Activated CD4-positive, alpha-beta T cell treated with anti-CD3 and anti-CD28 coated beads for 36 hours (primary cell): ENCODE measurements at places on chromosomes 3 and 15. TPM values are rescaled to one million over a fixed set of nuclear protein-coding genes. Genes with fewer than 3 reads are reported as not detected.

DNA sequence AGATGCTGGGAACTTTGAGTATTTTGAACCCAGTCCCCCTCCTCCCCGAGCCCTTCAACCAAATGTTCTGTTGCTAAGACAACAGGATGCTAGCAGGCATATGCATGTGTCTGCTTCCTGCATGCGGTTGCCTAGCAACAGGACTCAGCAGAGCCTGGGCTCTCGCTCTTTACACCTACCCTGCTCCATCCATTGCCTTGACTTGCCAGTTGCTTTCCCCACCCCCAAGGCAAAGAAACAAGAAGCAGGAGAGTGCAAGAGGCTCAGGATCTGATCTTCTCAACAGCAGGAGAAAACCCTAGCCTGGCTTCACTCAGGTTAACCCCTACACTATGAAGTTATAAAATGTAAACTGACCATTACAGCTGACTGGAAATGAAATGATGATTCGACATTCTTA lies 393.0 kb downstream of the IGSF11 start:
- H3K4me3 ChIP-seq = no peak overlapping the region
- H3K36me3 ChIP-seq = no peaks in the 10 kb centered on the region
- no peak overlapping the region for H3K27ac ChIP-seq
- DNase-seq = no peak
- H3K27me3 ChIP-seq = no peaks in the 10 kb centered on the region
- no peaks in the 10 kb centered on the region for H3K4me1 ChIP-seq

DNA sequence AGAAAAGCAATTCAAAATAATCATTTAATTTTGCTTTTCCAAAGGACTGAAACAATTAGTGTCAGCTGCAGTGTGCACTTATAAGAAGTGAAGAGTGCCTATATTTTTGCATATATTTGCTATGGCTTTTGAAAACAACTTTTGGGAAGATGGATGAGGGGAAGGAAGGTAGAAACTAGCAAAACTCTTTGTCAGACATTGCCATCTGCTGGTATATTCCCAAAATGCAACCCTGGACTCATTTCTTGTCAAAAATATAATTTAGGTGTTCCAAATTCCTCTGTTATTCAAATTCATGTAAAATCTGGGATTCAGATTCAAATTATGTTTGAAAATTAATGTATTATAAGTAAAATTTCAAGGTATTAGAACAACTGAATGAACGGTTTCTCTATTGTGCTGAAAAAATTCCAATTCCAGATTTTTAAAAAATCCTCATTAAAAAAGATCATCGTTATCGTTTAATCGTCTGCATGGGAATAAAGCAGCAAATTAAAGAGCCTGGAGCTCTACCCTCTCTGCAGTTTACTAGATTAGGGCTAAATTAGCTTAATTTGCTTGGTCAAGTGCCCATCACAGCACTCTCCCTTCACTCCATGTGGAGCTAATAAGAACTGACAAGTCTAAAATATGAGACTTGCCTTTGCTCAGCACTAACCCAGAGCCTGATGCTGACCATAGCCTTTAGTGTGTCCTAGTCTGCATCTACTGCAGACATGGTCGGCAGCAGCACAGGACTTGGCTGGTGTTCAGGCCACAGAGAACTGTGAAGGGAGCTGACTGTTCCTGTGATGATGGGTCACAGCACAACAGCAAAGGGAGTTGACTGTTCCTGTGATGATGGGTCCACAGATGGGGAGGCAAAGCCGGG lies 67.9 kb upstream of the MITF start:
- no peaks in the 10 kb centered on the region for H3K36me3 ChIP-seq
- H3K27ac ChIP-seq = no peak overlapping the region
- peak; percentile 11 for DNase-seq
- no peaks in the 10 kb centered on the region for H3K4me1 ChIP-seq
- no peaks in the 10 kb centered on the region for H3K27me3 ChIP-seq

- DNase-seq = no peak
- H3K4me3 ChIP-seq = no peak overlapping the region
- H3K4me1 ChIP-seq = peaks cover 11% of the 10 kb centered on the region
- H3K27me3 ChIP-seq = no peaks in the 10 kb centered on the region
- H3K27ac ChIP-seq = no peak overlapping the region
Measured at GRCh38 chr3:23219117-23219516, 16.0 kb downstream of the UBE2E2 start.

DNA sequence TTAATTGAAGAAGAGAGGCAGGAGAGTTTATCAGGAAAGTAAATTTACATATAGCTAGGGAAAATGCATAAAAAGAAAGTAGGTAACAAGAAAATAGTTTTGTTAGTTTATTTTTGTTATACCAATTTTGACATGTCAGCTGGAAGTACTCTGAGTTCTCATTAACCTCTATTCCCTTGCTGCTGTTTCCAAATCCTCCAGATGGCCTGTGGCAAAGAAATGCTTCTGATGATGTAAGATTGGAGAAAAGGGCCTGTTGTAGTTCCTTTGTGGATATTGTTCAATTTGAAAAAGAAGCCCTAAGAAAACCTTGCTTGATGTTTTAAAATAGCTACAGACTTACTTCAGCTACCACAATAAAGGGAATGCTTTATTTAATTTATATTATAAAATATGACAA lies 192.9 kb upstream of the SLITRK3 start:
- H3K36me3 ChIP-seq = no peaks in the 10 kb centered on the region
- H3K27ac ChIP-seq = no peak overlapping the region
- no peak overlapping the region for H3K4me3 ChIP-seq
- H3K27me3 ChIP-seq = no peaks in the 10 kb centered on the region
- no peak for DNase-seq

DNA sequence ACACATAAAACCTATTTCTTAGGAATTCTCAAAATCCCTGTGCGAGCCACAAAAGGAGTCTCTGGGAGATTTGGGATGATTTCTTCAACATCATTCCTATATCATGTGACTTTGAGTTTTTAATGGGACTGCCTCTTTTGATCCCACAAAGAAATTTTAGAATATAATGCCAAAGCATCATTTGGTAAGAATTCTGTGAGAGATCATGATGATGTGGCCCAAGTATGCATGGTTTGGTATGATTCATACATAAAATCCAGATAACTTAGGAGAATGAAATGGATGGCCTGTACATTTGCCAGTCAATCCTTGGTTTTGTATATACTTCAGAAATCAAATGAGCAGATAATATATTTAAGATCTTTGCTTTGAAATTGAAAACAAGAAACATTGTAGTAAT lies 61.3 kb downstream of the UBE2E2 start:
- H3K4me3 ChIP-seq = no peak overlapping the region
- H3K27me3 ChIP-seq = no peaks in the 10 kb centered on the region

DNA sequence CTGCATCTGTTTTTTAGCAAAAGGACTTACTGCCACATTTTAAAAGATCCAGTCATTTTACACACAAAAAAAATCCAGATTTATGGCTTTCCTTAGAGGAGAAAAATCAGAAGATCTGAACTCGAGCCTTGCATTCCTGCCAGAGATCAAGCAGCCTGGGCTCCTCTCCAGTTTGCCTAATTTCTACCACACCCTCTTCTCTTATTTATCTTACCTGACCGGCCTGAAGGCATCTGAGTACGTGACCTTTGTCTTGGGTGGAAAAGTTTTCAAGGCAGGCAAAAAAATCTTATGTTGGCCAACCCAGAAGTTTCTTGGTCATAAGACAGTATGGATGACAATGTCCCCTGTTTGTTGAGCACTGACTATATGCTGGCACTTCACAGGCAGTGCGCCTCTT lies 60.3 kb downstream of the CHRD start:
- peaks cover 2% of the 10 kb centered on the region for H3K4me1 ChIP-seq
- no peaks in the 10 kb centered on the region for H3K36me3 ChIP-seq
- DNase-seq = no peak
- H3K27me3 ChIP-seq = peaks cover 10% of the 10 kb centered on the region

DNA sequence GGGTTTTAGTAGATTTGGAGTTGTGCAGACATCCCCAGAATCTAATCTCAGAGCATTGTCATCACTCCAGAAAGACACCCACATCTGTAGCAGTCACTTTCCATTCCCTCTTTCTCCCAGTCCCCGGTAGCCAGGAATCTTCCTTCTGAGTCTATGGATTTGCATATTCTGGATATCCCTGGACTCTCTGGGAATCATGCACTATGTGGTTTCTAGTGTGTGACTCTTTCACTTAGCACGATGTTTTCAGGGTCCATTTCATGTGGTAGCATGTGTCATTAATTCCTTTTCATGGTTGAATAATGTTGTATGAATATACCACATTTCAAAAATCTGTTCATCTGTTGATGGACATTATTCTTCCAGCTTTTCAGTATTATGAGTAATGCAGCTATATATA lies 29.3 kb downstream of the FBLN2 start:
- peaks cover 5% of the 10 kb centered on the region for H3K4me1 ChIP-seq
- no peak overlapping the region for H3K27ac ChIP-seq
- H3K4me3 ChIP-seq = no peak overlapping the region
- no peaks in the 10 kb centered on the region for H3K36me3 ChIP-seq
- DNase-seq = no peak

DNA sequence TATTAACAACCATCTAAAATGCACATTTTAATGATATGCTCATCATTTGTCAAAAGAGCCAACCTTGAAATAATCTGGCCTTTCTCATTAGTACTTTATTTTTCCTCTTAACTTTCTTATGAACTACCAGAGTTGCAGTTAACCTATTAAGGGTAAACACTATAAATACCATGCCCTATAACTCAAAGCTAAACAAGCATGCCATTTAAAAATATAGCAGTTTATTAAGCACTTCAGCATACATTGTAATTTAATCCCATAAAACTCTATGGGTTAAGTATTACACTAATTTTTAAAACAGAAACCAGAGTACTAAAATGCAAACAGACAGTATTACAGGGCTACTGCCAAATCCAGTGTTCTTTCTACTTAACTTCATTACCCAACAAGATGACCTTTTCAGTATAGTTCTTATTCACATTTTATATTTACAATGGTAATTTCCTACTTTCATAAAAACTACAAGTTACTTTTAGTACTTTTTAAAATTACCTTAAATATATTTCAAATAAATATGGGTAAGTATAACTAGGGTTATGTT lies 11.8 kb downstream of the NPTN start:
- no peak overlapping the region for H3K27ac ChIP-seq
- peaks cover 55% of the 10 kb centered on the region for H3K4me1 ChIP-seq
- DNase-seq = no peak
- no peaks in the 10 kb centered on the region for H3K36me3 ChIP-seq
- no peaks in the 10 kb centered on the region for H3K27me3 ChIP-seq

- no peaks in the 10 kb centered on the region for H3K4me1 ChIP-seq
- no peak overlapping the region for H3K27ac ChIP-seq
- H3K36me3 ChIP-seq = no peaks in the 10 kb centered on the region
- peak; percentile 68 for DNase-seq
- peaks cover 5% of the 10 kb centered on the region for H3K27me3 ChIP-seq
- no peak overlapping the region for H3K4me3 ChIP-seq
Measured at GRCh38 chr3:65342084-65342683, 654.4 kb upstream of the ADAMTS9 start.

GRCh38 chr3:31624083-31624709 lies 91.5 kb downstream of the STT3B start:
- no peak for DNase-seq
- H3K4me3 ChIP-seq = no peak overlapping the region

DNA sequence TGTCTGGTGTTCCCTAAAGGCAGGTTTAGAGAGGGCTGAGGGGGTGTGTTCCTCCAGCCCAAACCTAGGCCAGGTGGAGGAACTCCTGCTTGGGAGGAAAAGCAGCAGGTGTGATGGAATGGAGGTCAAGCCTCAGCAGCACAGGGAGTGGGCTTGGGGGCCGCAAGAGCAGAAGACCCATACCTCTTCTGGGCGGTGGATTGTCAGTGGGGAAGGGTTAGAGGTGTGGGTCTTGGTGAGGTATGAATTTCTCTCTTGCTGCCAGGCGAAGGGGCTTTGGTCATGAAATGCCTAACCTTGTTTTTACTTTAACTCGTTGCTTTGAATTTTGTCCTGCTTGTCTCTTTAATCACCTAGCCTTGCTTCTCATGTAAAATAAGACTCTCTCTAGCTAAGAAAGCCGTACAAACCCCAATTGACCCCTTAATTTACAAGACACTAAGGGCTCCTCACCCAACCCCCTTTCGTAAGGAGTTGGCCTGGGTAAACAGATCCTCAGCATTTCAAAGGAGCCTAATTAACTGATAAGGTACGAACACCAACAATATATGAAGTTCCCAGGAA lies 38.9 kb downstream of the DHX30 start:
- no peak for DNase-seq
- no peaks in the 10 kb centered on the region for H3K4me1 ChIP-seq
- H3K36me3 ChIP-seq = peaks cover 64% of the 10 kb centered on the region
- H3K27ac ChIP-seq = no peak overlapping the region
- H3K4me3 ChIP-seq = no peak overlapping the region

DNA sequence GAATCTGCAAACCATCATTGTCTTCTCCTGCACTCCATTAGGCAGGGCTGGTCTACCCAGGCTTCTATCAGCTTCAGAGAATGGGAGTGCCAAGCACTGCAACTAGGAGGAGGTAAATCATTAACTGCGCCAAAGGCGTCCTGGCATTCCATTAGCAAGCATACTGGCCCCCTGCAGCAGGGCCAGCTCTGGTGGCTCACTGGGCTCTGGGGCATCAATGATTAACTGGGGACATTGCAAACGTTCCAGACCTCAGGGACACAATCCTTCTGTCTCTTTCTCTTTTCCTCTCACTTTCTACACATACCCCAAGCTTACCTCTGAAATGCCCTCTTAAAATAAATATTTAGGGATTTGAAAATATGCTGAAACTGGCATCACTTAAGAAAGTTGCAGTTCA lies 129.0 kb downstream of the MYLK start:
- no peak for DNase-seq
- no peak overlapping the region for H3K4me3 ChIP-seq
- H3K4me1 ChIP-seq = no peaks in the 10 kb centered on the region
- no peaks in the 10 kb centered on the region for H3K36me3 ChIP-seq
- peaks cover 2% of the 10 kb centered on the region for H3K27me3 ChIP-seq

GRCh38 chr15:73928971-73929627 lies 2.8 kb downstream of the LOXL1 start:
- no peak overlapping the region for H3K27ac ChIP-seq
- no peaks in the 10 kb centered on the region for H3K27me3 ChIP-seq

DNA sequence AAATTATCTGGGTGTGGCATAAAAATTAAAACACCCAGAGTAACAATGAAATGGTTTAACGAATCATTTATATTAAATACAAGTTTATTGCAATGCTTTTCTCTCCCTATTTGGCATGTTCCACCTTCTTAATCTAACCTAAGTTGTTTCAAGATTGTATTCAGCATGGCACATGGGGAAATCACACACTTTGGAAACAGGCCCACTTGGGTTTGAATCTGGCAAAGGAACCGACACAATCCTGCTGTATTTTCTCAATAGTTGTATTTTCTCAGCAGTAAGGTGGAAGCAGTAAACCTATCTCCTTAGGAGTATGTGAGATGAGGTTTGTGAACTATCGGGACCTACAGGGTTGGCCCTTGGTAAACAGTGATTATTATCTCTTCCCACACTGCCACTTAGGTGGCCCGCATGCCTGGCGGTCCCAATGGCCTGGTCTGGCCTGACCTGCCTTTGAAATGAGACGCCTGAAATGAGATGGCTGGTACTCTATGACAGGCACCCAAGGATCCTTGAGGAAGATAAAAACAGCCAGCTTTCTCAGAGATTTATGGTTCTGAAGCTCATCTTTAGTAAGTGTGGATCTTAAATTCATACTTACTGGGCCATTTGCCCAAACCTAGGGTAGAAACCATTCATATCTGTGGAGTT lies 45.3 kb upstream of the VILL start:
- DNase-seq = no peak
- H3K27ac ChIP-seq = no peak overlapping the region
- no peak overlapping the region for H3K4me3 ChIP-seq
- H3K27me3 ChIP-seq = no peaks in the 10 kb centered on the region
- no peaks in the 10 kb centered on the region for H3K36me3 ChIP-seq
- no peaks in the 10 kb centered on the region for H3K4me1 ChIP-seq

Gene PPP1R14D
- not detected for total RNA-seq

Gene ITIH3
- not detected for total RNA-seq

Gene ROPN1
- not detected for total RNA-seq

Gene SEMA7A
- total RNA-seq = 57.7 TPM

Gene CCDC54
- not detected for total RNA-seq

Gene TRAIP
- total RNA-seq = 25.1 TPM

Gene MED12L
- 2.4 TPM for total RNA-seq

Gene PPARG
- 1.1 TPM for total RNA-seq

Gene DISP2
- 0.02 TPM for total RNA-seq
